ENCODE measurements at places on chromosomes 7 and 10.

DNA sequence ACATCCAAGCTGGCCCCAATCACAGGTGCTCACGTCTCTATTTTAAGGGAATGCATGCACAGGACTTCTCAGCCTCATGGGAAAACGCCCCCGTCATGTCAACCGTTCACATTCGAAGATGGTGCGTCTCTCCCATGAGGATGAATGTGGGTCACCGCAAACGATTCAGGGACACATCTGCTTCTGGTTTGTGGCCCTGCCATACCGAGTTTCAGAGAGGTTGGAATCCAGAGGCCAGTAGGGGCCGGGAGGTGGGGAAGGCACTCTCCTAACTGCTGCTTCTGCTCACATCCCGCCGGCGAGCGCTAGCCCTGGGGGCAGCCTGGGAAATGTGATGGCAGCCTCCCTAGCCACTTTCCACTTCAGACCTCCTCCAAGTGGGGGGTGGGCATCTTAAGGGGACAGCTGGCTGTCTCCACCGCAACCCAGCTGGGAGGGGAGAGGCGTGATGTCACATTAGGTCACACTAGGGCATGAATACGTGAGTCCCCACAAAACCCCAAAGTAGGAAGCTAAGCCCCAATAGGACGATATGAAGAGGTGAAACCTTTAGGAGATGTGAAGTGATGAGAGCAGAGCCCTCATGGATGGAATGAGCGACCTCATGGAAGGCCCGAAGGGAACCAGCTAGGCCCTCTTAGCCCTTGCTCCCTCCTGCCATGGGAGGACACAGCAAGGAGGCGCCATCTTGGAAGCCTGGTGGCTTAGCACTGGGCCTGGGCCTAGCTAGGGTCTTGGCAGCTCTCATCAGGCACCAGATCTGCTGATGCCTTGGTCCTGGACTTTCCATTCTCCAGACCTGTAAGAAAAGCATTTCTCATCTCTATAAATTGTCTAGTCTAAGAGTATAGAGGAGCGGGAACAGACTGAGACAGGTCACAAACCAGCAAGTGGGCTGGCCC lies 107.8 kb downstream of the TCERG1L start:
- no peak for DNase-seq

GRCh38 chr7:148672041-148672440 lies 26.7 kb upstream of the CUL1 start:
- no peak for DNase-seq

- no peak for DNase-seq
Measured at GRCh38 chr7:24707988-24708615, 49.2 kb downstream of the GSDME start.

GRCh38 chr10:79152423-79152817 lies 83.7 kb downstream of the ZMIZ1 start:
- DNase-seq, result no peak

- DNase-seq, result peak; percentile 90
Measured at GRCh38 chr10:71462062-71462935, 65.6 kb downstream of the CDH23 start.

GRCh38 chr7:140142031-140142430 lies 34.8 kb downstream of the KDM7A start:
- no peak for DNase-seq

DNA sequence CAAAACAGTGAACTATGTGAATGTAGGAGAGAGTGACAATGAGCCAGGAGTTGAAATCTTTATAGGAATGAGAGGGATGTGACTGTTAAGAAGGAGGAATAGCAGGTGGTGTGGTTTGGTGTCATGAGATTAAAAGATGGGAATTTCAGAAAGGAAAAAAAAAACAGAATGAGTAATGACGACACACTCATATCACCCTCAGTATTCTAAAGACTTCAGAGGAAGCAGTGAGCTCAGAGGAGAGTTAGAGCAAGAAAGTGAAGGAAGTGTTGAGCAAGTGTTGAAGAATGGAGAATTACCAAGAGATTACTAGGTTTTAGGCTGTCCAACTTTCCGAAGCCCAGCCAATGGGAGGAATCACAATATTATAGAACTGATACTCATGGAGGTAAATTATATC lies 220.5 kb upstream of the HGF start:
- no peak for DNase-seq

DNA sequence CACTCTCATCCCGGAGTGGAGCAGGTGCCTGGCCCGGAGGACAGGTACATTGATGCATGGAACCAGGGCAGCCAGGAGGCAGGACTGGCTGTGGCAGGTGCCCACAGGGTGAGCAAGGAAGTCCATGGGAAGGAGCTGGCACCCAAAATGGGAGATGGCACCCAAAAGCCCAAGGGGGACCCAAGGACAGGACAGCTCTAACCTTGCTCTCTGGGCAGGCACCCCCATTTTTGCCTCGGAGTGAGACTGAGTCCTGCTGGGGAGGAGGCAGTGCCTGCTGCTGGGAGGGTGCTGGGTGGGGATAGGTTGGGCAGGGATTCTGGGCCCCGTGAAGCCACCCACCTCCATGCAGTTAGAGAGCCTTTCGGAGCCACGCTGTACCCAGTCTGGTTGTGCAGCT lies 234.5 kb downstream of the TCERG1L start:
- DNase-seq, result no peak

GRCh38 chr10:10497245-10497644 lies 520.4 kb upstream of the CELF2 start:
- DNase-seq, result no peak

DNA sequence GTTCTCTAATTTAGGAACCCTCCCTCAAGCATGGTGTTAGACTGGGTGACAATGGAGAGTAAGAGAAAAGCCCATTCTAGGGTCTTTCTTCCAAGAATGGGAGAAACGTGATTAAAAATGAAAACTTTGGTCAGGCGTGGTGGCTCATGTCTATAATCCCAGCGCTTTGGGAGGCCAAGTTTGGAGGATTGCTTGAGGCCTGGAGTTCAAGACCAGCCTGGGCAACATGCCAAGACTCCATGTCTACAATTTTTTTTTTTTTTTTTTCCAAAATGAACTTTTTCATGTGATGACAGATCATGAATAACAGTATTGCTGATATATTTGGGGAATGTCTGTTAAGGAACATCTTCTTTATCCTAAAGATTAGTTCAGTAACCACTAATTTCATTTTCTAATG lies 194.6 kb downstream of the MLLT10 start:
- DNase-seq, result no peak

GRCh38 chr10:66505003-66505657 lies 420.7 kb upstream of the LRRTM3 start:
- DNase-seq, result no peak

- no peak for DNase-seq
Measured at GRCh38 chr10:27699776-27700175, 45.8 kb downstream of the MKX start.

DNA sequence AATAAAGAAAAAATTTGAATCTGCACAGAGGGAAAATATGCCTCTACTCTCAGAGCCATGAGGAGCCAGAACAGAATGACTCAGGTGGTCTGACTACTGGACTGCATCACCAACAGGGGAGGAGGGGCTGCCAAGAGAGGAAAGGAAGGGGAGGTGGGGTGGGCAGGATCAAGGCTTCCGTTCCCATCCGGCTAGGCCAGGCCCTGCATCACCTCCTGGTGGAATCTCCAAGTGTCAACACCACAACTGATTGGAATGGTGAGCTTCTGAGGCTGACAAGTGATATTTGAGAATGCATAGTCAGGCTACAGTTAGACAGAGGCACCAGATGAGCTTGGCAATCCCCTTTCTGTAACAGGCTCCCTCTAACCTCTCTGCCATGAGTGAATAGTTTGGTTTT lies 10.4 kb upstream of the GPR26 start:
- DNase-seq, result no peak

GRCh38 chr7:75798770-75799169 lies 14.8 kb downstream of the CCL24 start:
- no peak for DNase-seq

GRCh38 chr7:15783987-15784693 lies 97.7 kb upstream of the MEOX2 start:
- DNase-seq, result no peak

DNA sequence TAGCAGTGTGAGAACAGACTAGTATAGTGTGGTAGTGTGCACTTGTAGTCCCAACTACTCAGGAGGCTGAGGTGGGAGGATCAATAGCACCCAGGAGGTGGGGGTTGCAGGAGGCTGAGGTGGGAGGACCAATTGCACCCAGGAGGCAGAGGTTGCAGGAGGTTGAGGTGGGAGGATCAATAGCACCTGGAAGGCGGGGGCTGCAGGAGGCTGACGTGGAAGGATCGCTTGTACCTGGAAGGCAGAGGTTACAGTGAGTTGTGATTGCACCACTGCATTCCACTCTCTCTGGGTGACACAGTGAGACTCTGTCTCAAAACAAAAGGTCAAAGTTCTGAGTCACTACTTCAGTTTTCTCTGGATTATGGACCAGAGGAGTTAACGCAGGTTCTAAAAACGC lies 22.6 kb upstream of the DIP2C start:
- DNase-seq, result no peak

DNA sequence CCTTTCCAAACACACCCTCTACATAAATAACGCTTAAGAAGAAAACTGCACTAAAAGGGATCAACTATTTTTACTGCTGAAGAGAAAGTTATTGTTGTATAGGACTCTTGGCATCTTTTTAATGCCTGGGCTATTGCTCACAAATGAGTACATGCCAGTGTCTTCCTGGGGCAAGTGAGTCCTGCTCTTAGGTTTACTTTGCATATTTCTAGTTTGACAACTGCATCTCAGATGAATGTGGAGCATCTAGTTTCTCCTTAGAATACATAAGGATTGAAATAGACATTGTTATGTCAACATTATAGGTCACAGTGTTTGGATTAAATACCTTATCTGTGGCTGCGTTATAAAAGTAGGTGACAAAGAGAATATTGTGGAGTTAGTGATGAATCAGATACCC lies 44.5 kb downstream of the PSMC2 start:
- no peak for DNase-seq

GRCh38 chr7:2163600-2164555 lies 68.9 kb downstream of the MAD1L1 start:
- DNase-seq, result no peak

DNA sequence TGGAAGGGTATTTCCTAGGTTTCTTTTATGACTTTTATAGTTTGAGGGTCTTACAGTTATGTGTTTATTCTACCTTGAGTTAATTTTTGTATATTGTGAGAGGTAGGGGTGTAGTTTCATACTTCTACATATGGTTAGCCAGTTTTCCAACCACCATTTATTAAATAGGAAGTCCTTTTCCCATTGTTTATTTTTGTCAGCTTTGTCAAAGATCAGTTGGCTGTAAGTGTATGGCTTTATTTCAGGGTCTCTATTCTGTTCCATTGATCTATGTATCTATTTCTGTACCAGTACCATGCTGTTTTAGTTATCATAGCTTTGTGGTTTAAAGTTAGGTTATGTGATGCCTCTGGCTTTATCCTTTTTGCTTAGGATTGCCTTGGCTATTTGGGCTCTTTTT lies 71.9 kb upstream of the CC2D2B start:
- no peak for DNase-seq

DNA sequence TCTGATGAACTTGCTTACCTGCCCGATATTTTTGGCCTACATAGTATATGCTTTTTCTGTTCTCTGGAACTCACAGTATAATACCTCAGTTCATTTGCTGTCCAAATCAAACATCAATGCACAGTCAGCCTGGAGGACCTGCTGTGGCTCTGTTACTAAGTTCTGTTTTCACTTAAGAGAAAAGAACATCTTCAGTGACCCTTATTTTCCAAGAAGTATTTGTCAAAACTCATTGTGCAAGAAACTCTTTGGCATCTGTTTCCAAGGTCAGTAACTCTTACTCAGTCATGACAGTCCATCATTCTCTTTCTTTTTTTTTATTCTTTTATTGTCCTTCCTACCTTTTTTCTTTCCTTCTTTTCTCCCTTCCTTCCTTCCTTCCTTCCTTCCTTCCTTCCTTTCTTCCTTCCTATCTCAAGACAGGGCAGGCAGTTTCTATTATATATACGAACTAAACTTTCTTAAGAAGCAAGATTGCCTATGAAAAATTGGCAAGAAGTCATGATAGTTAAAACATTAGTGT lies 37.8 kb upstream of the SEM1 start:
- no peak for DNase-seq

DNA sequence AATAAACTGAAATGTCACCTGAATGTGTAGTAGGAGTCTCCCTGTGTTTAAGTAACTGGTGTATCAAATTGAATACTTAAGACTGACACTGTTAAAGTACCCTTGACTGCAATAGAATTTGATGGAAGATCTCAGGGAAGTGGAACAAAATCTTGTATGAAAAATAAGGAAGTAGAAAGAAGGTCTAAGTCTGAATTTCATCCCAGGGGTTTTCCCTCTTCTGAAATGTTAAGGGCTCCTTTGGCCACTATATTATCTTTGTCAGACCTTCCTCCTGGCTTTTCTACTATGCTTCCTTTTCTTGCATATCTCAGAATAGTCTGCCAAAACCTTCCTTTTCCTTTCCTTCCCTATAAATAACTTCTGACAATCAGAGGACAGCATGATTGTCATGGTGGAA lies 59.6 kb downstream of the BLNK start:
- no peak for DNase-seq

GRCh38 chr7:32390210-32390609 lies 100.0 kb downstream of the LSM5 start:
- no peak for DNase-seq

DNA sequence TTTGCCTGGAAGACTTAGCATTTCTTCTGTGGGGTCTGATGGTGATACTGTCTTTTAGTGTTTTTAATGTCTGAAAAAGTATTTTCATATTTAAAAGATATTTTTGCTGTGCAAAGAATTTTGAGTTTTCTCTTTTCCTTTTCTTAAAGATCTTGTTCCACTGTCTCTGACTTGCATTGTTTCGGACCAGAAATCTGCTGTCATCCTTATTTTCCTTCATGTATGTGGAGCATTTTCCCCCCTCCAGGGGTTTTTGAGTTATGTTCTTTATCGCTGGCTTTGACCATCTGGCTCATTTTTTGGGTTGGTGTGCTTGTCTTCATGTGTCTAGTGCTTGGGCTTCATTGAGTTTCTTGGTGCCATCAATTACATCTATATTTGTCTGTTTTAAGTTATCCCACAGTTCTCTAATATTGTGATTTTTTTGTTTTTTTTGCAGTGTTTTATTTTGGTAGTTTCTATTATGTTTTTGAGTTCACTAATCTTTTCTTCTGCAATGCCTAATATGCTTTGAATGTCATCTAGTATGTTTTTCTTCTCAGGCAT lies 119.9 kb downstream of the MGMT start:
- no peak for DNase-seq

DNA sequence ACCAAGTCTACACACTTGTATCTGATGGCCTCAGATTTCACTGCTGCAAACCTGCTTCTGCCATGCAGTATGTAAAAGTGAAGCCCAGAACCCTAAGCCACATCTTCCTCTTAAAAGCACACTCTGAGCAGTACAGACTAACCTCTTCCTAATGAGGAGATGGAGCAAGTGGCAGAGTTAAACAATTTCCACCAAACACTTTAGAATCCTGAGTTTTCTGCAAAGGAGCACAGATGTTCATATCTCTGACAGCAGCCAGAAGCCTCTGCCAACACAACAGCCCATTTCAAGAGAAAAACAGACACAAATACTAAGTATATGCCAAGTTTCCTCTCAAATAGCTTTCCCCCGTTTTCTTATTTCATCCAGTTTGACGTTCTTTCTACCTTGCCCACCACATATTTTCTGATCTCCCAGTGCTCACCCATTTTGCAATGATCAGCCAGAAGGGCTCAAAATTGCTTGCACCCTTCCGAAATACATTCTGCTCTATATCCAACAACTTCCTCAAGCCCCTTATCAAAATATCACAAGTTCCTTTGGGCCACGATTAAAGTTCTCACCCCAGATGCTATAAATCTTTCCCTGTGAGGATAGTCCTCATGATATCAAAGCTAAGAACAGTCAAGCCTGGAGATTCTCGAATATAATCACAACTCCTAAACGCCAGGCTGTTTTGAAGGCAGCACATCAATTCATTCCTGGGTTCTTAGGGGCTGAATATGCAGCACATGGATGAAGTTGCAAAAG lies 27.5 kb downstream of the ELMO1 start:
- DNase-seq, result no peak

GRCh38 chr7:13841284-13841683 lies 148.2 kb downstream of the ETV1 start:
- no peak for DNase-seq
